Esophagus squamous epithelium (tissue), 5 donors: ENCODE measurements at places on chromosomes 5 and 9.

DNA sequence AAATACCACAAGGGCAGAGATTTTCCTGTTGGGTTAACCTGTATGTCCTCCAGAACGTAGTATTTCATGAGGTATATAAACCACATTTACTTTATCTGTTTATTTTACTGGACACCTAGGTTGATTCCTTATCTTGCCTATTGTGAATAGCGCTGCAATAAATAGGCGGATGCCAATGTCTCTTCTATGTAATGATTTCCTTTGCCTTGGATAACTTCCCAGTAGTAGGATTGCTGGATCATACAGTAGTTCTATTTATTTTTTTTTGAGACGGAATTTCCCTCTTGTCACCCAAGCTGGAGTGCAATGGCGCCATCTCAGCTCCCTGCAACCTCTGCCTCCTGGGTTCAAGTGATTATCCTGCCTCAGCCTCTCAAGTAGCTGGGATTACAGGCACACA, 15.6 kb upstream of the TUT7 start:
- no peak for DNase-seq

GRCh38 chr9:22228542-22228941, 218.1 kb upstream of the DMRTA1 start:
- no peak for DNase-seq

DNA sequence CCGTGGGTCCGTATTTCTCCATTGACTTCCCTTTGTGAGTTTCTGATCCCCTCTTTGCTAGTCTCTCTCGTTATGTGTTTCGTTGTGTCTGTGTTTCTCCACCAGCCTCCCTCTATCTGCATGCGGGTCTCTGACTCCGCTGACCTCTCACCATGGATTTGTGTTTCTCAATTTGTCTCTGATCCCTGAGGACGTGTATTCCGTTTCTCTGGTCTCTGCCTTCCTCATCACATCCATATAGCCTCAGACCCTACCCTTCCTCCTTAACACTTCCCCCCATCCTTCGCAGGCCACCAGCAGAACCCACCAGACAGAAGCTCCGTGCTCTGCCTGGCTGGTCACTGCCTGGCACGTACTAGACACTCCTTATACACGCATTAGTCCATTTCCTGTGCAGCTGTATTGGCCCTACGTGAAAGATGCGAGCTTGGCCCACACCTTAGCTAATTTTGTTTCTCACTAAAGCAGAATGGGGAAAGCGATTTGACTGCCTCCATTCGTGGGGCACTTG, 631 bp downstream of the B4GALT7 start:
- DNase-seq: no peak

GRCh38 chr5:77641397-77641943, 3.0 kb upstream of the OTP start:
- DNase-seq: no peak

DNA sequence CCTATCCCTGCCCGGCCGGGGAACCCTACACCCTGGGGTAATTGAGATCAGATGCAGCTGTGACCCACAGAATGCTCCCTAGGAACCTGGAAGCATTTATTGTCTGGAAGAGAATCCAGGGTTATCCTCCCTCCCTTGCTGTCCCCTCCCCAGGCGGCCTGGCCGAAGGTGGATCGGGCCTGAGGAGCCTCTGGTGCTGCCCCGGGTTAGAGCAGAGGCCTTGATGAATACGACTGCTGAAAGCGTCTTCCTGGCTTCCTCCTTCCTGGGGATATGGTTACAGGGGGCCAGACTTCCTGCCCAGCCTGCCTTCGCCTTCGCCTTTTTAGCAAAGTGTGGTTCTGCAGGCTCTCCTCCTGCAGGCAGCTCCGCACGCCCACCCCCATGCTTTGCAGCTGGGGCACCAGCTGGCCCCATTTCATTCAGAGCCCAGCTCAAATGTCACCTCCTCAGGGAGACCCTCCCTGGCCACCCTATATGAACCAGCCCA, 22.5 kb upstream of the PTGS1 start:
- DNase-seq: no peak

- no peak for DNase-seq
These were observed 34.1 kb downstream of the CFAP77 start for GRCh38 chr9:132443951-132444607.

DNA sequence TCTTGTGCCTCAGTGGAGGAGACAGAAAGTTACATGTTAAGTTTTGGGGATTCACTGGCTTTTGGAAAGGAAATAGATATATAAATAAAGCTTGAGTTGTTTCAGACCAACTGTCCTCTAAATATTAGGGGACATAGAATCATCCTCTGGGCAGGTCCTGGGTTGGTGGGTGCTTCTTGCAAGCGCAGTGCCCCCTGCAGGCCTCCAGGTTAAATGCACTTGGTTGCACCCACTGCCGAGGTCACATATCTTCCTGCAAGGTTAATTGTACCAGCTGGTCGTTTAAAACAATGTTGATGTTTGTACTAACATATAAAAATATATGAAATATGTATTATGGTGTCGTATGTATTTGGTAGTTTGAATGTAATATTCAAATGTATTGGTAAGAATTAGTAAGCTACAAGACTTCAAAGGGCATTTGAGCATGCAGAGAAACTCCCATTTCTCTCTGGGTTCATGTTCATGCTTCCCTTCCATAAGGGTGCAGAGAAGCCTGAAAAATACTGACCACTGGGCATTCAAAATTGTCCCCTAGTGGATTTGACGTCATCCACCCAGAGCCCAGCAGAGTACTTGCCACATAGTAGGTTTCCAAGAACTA, 87.0 kb downstream of the ZNF618 start:
- no peak for DNase-seq

- no peak for DNase-seq
These were observed 12.3 kb downstream of the P4HA2 start for GRCh38 chr5:132215329-132215728.

DNA sequence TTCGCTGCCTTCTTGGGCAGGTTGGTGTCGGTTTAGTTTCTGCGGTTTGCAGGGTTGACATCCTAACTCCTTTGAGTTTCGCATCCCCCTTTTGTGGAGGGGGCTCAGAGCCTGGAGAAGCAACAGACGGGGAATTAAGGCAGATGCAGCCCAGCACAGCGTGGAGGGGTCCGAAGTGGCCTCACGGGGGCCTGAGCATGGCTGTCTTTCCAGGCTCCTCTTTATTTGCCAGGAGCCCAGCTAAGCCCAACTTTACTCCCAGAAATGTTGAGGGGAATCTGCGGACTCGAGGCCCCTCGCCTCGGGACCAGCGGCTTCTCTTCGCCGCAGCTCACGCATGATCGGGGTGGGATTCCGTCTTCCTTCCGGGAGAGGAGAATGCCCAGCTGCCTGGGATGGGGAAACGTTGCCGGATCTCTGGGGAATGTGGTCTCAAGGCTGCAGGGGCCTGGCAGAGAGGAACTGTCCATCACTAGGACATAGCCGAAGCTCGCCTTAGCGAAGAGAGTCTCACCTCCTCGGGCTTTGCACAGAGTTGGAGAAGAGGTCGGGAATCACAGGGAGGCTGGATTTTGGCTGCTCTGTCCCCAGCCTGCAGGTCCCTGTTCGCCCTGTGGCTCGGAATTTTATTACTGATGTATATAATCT, 1.3 kb downstream of the RAI14 start:
- no peak for DNase-seq

- no peak for DNase-seq
These were observed 116.9 kb downstream of the DENND1A start for GRCh38 chr9:123812984-123813383.

- DNase-seq: no peak
These were observed 73.1 kb downstream of the LRSAM1 start for GRCh38 chr9:127524373-127524772.

DNA sequence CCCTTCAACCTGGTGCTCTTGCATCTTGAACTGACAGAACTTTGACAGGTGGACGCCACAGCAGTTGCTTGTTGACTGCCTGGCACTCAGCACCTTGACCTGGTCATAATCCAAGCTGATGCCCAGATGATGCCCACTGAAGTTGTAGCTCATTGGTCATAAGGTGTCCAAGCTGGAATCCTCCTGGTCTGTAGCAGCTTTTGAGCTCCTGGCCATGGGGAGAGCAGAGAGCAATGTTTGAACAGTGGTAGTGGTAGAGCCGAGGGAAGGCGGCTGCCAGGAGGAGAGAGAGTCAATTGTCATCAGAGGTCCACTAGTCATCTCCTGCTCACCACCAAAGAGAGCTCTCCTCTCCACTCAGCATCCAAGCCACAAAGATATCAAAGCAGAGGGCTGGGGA, 23.3 kb downstream of the CSF2 start:
- DNase-seq: no peak

DNA sequence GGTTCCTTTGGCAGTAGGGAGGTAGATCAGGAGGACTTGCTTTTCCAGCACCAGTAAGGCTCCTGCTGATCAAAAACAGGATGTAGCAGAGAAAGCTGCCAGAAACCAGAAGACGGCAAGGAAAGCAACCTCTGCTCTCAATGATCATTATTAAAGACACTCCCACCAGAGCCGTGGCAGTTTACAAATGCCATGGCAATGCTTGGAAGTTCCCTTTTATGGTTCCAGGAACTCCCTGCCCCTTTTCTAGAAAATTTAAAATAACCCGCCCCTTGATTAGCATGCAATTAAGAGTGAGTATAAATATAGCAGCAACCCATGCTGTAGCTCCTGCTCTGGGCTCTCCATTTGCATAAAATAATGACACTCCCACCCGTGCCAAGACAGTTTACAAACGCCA, 16.1 kb downstream of the EQTN start:
- DNase-seq: no peak

DNA sequence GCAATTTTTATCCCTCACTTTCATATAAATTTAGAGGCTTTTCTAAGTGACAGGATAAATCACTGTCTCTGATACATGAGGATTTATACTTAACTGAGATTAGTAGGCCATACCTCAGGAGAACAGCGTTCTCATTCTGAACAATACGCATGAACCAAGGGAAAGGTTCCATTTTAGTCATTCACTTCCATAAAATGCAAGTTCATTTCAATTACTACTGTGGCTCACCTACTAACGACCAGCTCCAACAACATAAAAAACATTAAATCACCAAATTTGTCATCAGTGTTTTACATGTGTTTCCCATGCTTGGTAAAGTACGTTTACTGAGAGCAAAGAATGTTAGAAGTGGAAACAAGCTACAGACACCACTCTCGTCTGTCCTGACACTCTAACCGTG, 67.4 kb downstream of the EFNA5 start:
- DNase-seq: no peak

GRCh38 chr5:52784737-52785136, 3.0 kb upstream of the ITGA1 start:
- no peak for DNase-seq

DNA sequence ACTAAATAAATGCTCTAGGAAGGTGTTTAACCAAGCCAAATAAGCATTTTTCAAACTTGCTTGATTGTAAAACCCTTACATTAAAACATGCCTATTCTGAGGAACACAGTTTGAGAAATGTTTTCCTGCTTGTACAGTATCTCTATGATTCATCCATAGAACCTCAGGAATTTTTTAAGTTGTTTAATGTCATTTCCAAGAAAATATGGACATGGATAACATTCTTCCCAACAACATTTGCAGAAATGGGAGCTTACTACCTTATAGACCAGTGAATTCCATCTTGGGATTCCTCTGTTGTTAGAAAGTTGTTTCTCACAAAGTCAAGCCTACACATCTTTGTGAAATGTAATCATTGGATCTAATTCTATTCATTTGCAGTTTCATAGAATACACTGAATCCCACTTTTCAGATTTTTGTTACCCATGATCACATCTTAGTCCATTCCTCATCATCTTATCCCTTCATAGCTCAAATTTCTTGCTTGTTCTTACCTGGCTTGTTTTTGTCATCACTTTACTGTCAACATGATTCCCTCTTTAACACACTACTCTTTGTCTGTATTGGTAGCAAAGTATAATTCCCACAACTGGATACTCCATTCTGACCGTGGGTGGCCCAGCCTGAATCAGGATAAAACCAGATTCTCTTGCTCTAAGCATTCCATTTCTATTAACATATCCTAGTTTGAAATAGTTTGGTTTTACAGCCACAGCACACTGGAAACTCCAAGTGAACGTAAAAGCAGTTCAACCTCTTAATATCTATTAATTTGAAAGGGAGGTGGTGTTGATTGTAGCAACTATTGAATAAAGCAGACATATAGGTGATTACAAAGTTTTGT, 49.4 kb upstream of the PAPPA start:
- DNase-seq: no peak

- no peak for DNase-seq
These were observed 167.0 kb upstream of the GPR151 start for GRCh38 chr5:146682899-146683532.

GRCh38 chr5:22900801-22901310, 47.7 kb upstream of the CDH12 start:
- no peak for DNase-seq

- no peak for DNase-seq
These were observed 8.7 kb downstream of the SETD9 start for GRCh38 chr5:56918054-56918453.

GRCh38 chr9:12766357-12766756, 8.5 kb upstream of the LURAP1L start:
- no peak for DNase-seq

- no peak for DNase-seq
These were observed 29.5 kb downstream of the TNIP1 start for GRCh38 chr5:151051066-151051930.

GRCh38 chr5:61334868-61335615, 3.0 kb downstream of the ZSWIM6 start:
- no peak for DNase-seq

- no peak for DNase-seq
These were observed 91.0 kb upstream of the COL5A1 start for GRCh38 chr9:134550584-134550983.

DNA sequence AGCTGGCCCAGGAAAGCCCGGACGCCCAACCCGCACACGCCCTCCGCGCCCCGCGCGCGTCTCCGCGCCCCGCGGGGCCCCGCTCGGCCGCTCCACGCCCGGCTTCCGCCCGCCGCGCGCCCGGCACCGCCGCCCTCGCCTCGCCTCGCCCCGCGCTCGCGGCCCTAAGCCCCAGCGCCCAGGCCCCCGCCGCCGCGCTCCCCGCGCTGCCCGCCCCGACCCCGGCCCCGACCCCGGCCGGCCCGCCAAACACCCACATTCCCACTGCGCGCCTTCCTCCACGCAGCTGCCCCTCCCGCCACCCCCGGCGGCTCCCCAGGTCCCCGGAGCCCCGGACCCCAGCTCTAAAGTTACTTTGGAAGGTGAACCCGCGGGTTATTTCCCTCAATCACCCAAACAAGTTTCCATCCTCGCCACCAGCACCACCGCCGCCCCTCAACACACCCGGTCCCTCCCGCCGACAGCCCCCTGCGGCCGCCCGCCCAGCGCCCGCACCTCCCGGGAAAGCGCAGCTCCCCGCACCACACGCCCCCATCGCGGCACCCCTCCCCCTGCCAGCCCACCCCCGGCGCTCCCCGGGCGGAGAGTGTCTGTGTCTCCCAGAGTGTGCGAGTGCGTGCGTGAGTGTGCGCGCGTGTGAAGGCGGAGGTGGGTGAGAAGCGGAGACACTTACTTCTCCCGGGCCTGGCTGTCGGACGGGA, 439 bp downstream of the SSBP2 start:
- no peak for DNase-seq

GRCh38 chr9:136204838-136205706, at the start of gene LHX3:
TSS of gene LHX3 (minus strand) at chr9:136205128. CDS start at chr9:136205012, 116 bp downstream.
- DNase-seq: no peak

- DNase-seq: no peak
These were observed 298.5 kb upstream of the PCSK5 start for GRCh38 chr9:75591972-75592371.

- no peak for DNase-seq
These were observed 661.0 kb upstream of the C9orf72 start for GRCh38 chr9:28234133-28234893.
